ENCODE measurements at places on chromosomes 3 and 15.

- peaks cover 28% of the 10 kb centered on the region for H3K4me1 ChIP-seq
- H3K4me3 ChIP-seq, result no peak overlapping the region
- H3K27ac ChIP-seq, result no peak overlapping the region
- H3K36me3 ChIP-seq, result peaks cover 6% of the 10 kb centered on the region
Observed at GRCh38 chr15:70101459-70102113, 3.9 kb upstream of the TLE3 start.

DNA sequence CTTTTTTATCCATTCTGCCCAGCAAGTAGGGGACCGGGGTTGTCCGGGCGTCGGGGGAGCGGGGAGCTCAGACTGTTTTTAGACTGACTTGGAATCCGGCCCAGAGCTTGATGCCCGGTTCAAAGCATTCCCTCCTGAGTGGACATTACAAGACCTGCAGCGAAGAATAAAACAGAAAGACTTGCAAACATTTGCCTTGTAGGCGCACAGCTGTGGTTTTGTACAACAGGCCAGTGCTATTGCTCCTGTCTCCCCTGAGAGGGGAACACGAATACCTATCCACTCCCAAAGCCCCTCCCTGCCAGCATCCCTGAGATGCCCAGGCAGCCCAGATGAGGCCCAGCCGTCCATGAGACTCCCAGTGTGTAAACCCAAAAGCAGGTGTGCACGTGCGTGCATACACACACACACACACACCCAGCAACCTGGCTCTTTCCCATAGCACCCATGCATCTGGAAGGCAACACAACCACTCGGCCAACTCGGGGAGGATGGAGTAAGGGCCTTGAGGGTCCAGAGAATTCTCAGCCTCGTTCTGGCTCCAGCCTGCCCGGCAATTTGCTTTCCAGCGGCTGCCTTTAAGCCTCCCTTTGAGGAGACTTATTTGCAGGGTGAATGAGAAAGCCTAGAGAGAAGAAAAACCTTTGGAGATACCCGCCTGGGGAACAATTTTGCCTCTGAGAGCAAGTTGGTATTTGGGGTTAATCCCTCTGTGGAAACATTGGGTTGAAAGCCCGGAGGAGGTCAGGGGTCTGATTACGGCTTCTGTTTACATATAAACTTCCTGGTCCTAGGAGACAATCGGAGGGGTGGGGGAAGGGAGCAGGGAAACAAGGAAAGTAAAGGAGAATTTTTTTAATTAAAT lies 161.0 kb upstream of the HES1 start:
- no peaks in the 10 kb centered on the region for H3K36me3 ChIP-seq
- DNase-seq, result peak; percentile 31
- H3K27ac ChIP-seq, result no peak overlapping the region
- no peaks in the 10 kb centered on the region for H3K27me3 ChIP-seq
- H3K4me3 ChIP-seq, result no peak overlapping the region
- H3K4me1 ChIP-seq, result peaks cover 51% of the 10 kb centered on the region

- H3K36me3 ChIP-seq, result no peaks in the 10 kb centered on the region
- peak; percentile 60 for DNase-seq
- H3K27ac ChIP-seq, result no peak overlapping the region
- no peaks in the 10 kb centered on the region for H3K27me3 ChIP-seq
- H3K4me3 ChIP-seq, result no peak overlapping the region
Observed at GRCh38 chr3:128969993-128970739, 23.7 kb downstream of the CFAP92 start.

DNA sequence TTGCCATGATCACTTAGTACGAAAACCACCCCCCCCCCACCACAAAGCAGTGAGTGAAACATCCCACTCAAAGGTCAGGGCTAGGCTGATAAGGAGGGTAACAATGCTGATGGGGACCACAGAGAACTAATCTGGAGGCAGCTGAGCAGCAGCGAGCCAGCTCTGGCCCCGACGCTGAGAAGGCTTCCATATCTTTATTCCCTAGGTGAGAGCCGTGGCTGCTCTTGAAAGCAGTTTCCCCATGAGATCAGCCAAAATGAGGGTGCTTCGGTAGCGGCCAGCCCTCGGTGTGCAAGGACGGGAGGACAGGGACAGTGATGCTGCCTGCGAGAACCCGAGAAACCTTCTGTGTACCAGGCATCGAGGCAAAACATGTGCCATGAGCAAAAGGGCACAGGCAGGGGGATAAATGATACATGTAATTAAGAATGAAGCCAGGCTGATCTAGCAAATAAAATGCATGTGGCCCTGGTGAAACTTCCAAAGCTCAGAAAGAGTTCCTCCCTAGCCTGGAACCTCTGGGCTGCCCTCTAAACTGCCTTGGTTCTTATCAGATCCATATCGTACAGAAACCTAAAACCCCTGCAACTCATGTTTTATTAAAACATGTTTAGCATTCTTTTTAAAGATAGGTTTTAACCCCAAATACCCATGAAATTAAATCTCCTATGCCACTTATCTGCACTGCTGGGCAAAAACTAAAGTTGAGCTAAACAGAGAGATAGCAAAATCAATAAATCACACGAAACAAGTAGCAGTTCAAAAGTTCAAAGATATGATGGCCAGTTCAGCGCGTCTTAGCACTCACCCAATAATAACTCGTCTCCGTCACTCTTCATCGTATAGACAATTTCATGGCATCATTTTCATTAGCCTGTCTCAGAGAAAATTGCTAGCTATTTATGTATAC lies 337.3 kb downstream of the FOXP1 start:
- no peaks in the 10 kb centered on the region for H3K36me3 ChIP-seq
- no peak overlapping the region for H3K27ac ChIP-seq
- no peak overlapping the region for H3K4me3 ChIP-seq
- DNase-seq, result no peak

DNA sequence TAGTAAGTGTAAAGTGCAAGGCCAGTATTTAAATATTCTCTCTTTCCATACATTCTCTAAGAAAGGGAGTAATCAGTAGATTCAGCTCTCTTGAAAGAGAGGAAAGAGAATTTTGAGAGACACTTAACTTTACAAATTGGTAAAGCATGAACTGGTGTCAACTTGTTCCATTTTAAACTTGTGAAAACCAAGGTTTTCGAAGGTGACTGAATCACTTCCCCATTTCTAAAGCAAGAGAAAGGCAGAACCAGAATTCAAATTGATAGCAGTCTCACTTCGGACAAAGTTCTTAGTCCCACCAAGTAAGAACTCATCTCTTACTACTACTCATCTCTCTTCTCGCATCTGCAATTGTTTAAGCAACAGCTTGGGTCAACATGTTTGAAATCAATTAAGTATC lies 22.4 kb downstream of the TJP1 start:
- no peak overlapping the region for H3K27ac ChIP-seq
- DNase-seq, result no peak
- H3K4me3 ChIP-seq, result no peak overlapping the region
- H3K4me1 ChIP-seq, result peaks cover 37% of the 10 kb centered on the region
- H3K27me3 ChIP-seq, result no peaks in the 10 kb centered on the region
- peaks cover 31% of the 10 kb centered on the region for H3K36me3 ChIP-seq

Data from SJSA1 (cell line).